NCI-H2081 (cell line): ENCODE measurements at places on chromosomes 2 and 18.

GRCh38 chr18:6949800-6950586, 167.6 kb downstream of the LAMA1 start:
- no peak for DNase-seq

- peak; percentile 15 for DNase-seq
These were observed 53.6 kb downstream of the DPYSL5 start for GRCh38 chr2:26901326-26902183.

GRCh38 chr2:10891390-10891789, 20.3 kb upstream of the KCNF1 start:
- DNase-seq = no peak

DNA sequence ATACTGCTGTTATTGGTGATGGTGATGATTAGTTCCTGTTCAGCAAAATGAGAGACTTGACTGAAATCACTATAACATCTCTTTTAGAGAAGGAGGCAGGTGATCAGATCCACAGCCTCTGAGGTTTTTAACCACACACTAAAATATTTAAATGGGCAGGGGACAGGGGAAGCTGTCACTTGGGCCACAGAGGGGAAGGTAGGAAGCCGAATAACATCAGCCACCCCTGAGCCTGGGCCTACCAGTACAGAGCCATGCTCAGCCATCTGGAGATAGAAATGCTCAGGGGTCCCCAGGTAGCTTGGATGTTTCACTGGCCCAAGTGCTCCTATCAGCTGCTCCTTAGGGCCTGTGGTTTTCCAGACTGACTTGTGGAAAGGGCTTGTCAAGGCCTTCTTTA, 122.3 kb downstream of the MRO start:
- DNase-seq = no peak

- peak; percentile 13 for DNase-seq
These were observed 2.0 kb downstream of the NAGK start for GRCh38 chr2:71070294-71071093.

DNA sequence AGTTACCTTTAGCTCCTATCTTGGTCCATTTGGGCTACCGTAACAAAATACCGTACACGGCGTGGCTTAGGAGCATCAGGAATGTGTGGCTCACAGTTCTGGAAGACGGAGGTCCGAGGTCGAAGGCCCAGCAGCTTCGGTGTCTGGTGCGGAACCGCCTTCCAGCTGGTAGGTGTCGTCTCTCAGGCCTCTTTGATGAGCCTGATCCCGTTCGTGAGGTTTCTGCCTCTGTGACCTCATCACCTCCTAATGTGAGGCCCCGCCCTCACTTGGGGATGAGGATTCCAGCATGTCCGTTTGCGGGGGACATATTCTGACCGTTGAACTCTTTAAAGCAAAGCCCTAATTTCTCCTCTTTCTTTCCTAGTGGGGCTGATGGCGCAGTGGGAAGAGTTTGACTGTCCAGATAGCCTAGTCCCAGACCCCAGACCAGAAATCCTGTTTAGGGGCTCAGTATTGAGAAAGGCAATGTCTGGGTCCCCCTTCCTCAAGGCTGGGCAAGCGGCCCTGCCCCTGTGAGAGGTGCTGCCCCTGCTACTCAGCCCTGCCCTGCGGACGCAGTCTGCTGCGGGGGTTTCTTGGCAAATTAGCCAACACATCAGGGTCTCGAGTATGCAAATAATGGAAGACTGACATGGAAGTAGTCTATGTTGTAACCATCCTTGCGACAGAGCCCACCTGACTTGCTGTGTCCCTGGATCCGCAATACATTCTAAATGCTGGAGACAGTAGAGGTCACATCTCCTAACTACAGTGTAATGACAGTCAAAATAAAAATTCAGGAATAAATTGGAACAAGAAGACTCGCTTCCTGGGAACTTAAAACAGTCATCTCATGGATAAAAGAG, 128.0 kb downstream of the ASB1 start:
- no peak for DNase-seq

GRCh38 chr18:13539050-13539449, 187.3 kb downstream of the FAM210A start:
- DNase-seq = peak; percentile 25

DNA sequence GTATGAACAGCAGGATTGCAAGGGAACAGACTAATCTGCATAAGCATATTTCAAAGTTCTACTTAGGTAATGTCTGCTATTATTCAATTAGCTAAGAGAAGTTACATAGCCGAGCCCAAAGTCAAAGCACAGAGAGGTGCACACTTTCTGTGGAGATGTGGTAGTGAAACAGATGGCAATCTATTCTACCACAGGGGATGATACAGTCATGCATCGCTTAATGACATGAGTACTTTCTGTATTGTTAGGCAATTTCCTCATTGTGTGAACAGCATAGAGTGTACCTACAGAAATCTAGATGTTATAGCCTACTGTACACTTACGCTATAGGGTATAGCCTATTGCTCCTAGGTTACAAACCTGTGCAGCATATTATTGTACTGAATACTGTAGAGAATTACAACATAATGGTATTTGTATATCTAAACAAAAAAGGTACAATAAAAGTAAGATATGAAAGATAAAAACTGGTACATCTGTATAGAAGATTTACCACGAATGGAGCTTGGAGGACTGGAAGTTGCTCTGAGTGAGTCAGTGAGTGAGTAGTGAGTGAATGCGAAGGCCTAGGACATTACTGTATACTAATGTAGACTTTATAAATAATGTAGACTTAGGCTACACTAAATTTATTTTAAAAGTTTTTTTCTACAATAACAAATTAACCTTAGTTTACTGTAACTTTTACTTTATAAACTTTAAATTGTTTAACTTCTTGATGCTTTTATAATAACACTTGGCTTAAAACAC, 197.6 kb downstream of the MBD5 start:
- no peak for DNase-seq

- no peak for DNase-seq
These were observed 25.6 kb upstream of the NTSR2 start for GRCh38 chr2:11695576-11695975.

DNA sequence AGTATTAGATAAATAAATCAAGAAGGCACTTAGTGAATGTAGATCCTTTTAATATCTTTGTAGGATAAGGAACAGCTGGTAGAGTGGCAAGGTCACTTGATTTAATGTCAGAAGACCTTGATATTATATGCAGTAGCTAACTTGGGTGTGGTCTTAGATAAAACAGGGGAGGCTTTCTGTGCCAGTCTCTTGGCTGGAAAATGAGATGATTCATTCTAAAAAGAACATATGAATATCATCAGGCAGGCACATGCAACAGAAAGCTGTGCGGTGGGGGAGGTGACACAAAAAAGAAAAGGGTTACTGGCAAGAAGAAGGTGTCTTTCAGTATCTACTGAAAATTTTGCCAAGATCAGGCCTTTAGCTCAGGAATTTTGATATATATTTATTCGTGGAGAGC, 931.7 kb upstream of the CELF4 start:
- DNase-seq = no peak

DNA sequence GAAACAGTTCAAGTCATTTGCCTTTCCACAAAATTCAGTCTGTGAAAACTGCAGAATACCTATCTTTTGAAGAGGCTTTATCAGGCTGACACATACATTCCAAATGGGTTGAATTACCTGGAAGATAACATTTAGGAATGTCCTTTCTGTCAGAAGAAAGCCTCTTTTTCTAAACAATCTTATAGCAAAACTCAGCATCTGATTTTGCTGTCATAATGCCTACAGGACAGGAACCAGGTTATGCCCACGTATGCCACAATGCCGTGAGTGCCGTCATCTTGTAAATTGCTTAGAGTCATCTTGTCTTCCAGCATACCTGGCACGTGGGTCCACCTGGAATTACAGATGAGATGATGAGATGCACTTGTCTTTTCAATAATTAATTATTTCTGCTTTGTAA, 275.3 kb downstream of the ALPK2 start:
- no peak for DNase-seq

- peak; percentile 15 for DNase-seq
These were observed 79.6 kb upstream of the REV1 start for GRCh38 chr2:99569386-99569785.

GRCh38 chr2:159111346-159111927, 143.0 kb downstream of the TANC1 start:
- DNase-seq = no peak

GRCh38 chr2:84285056-84285747, 173.9 kb downstream of the SUCLG1 start:
- DNase-seq = no peak

- DNase-seq = no peak
These were observed 200.6 kb downstream of the ZFP36L2 start for GRCh38 chr2:43025709-43026295.

GRCh38 chr2:231152800-231153557, 28.1 kb upstream of the HTR2B start:
- DNase-seq = no peak

- peak; percentile 8 for DNase-seq
These were observed 3.6 kb downstream of the DIS3L2 start for GRCh38 chr2:231965102-231965501.

DNA sequence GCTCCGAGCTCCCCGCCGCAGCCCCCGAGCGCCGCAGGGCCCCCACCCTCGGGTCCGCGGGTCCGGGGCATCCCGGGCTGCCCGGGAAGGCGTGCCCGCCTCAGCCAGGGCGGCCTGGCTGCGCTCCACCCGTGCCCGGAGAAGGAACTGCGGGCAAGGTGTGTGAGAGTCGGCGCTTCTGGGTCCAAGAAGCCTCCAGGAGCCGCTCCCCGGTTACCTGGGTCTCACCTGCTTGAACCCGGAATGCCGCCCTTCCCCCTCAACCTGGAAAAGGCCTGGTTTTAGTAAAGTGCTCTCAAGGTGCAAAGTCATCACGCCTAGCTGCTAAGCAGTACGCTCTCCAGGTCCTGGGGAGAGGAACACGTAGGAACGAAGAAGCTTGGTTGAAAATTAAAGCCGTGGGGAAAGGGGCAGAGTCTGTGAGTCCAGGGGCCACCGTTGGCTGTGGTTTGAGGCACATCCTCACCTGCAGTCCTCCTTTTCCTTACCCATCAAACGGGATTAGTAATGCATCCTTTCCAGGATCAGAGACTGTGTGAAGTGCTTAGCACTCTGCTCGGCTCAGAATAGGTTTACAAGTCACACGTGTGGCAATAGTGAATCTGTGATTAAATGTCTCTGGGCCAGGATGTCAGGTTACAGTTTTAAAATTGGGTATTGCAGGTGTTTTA, 1.2 kb downstream of the ASAP2 start:
- DNase-seq = no peak

GRCh38 chr2:187499941-187500532, 52.0 kb upstream of the CALCRL start:
- peak; percentile 59 for DNase-seq

DNA sequence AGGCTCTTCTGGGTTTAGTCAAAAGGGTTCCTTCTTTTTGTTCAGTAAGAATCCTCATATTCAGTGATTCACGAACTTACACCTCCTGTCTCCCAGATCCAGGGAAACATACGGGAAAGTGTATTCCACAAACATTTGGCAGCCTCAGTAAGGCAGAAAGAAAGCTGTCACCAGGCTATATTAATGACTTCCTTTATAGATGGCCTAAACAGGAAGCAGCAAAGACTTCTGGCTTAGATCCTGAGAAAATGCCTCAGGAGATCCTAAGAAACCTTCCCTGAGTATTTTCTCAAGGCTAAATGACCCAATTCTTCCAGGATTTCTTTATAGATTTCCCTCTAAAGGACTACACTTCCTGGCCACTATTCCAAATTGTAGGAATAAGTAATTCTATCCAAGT, 1995.5 kb upstream of the CELF4 start:
- DNase-seq = no peak

- no peak for DNase-seq
These were observed 1.4 kb upstream of the CAB39 start for GRCh38 chr2:230711224-230711623.

DNA sequence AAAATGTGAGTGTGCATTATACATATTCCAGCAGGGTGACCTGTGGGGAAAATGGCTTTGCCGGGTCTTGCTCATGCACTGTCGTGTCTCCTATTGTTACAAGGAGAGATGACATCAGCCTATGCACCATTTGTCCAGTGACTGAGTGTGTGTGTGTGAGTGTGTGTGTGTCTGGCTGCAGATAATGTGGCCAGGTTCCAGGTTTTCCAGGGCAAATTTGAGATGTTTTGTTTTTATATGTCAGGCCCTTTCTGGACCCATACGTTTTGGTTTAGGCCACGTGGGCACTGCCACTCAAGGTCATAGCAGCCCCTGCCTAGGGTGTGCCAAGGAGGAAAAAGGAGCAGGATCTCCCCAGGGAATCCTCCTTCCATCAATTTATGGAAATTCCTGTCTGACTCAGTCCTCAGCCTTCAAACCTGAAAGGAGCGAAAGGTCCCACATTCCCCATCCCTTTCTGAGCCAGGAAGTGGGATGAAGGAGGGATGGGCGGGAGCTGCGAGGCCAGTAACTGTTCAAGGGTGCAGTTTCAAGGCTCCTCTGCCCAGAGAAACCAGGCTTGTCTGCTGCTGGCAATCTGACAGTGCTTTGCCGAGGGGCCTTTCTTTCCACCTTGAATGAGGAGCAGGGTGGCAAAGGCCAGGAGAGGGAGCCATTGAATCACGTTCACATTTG, 93.0 kb upstream of the SMAD2 start:
- peak; percentile 43 for DNase-seq

GRCh38 chr2:167069855-167070254, 181.6 kb downstream of the XIRP2 start:
- DNase-seq = no peak

DNA sequence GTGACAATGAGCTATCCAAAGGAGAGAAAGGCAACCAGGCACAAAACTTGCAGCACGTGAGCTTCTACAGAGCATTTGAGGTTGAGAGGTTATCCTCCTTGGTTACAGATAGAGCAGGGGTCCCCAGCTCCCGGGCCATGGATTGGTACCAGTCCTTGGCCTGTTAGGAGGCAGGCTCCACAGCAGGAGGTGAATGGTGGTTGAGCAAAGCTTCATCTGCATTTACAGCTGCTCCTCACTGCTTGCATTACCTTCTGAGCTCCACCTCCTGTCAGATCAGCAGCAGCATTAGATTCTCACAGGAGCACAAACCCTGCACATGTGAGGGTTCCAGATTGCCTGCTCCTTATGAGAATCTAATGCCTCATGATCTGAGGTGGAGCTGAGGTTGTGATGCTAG, 57.8 kb upstream of the ST8SIA3 start:
- DNase-seq = no peak

GRCh38 chr2:151271824-151272223, 10.2 kb upstream of the RBM43 start:
- no peak for DNase-seq

GRCh38 chr18:58228762-58229161, 184.7 kb downstream of the NEDD4L start:
- no peak for DNase-seq

GRCh38 chr2:55838653-55839052, 84.9 kb downstream of the EFEMP1 start:
- no peak for DNase-seq

- no peak for DNase-seq
These were observed 474.2 kb downstream of the PIK3C3 start for GRCh38 chr18:42429196-42429595.
